EH (cell line): ENCODE measurements at places on chromosomes 12 and 14.
A peak's percentile ranks its signal among the peaks of the same experiment; 100 is the strongest.

DNA sequence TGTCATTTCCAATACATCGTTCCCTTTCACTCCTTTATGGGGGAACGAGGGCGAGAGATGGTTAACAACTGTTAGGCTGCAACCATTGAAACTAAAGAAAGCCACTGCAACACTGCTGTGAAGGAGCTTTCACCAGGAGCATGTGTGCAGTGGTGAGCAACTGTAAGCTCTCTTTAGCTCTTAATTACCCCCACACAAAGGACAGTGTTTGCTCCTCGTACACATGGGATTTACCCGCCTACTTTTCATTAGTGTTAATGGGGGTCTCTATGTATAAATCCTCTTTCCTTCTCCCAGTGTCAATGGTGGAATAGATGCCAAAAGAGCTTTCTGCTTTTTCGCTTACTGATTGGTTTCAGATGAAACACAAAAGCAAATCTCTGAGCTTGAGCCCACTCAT, 343.1 kb downstream of the FLRT2 start:
- DNase-seq: no peak

DNA sequence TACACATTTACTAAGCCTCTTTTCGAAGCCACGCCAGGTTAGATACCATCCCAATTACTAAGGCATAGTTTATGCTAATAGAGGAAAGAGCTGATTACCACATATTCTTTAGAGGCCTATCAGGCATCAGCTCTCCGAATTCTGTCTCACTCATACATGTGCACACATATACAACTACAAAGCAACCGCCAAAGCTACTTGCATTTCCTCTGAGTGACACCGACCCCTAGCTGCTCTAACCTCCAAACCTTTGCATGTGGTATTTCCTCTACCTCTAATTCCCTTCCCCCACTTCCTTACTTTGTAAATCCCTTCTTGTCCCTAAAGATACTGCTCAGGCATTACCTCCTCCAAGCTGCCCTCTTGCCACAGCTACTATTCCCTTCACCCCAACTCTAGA, 107.2 kb downstream of the DUSP6 start:
- DNase-seq: peak; percentile 53

DNA sequence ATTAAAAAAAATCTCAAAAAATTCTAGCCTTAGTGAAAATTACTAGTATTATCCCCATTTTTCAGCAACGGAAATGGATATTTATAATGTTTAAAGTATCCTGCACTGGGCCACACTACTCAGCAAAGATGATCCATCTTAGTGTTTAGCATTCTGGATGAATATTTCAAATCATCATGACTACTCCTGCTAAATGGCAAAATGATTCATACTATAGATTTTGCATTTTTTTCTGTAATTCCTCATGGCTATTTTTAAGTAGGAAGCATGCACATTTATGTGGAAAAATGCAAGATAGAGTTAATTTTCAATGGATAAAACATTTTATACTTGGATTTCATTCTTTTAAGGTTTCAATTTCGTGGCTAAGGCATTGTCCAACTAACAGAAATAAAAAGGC, 59.6 kb downstream of the LRFN5 start:
- DNase-seq: no peak

GRCh38 chr14:96191353-96191752, 13.3 kb upstream of the BDKRB2 start:
- no peak for DNase-seq

- no peak for DNase-seq
Measured at GRCh38 chr12:118986050-118986449, 4.7 kb downstream of the SRRM4 start.

GRCh38 chr12:75660805-75661404, 149.5 kb upstream of the KRR1 start:
- peak; percentile 41 for DNase-seq

DNA sequence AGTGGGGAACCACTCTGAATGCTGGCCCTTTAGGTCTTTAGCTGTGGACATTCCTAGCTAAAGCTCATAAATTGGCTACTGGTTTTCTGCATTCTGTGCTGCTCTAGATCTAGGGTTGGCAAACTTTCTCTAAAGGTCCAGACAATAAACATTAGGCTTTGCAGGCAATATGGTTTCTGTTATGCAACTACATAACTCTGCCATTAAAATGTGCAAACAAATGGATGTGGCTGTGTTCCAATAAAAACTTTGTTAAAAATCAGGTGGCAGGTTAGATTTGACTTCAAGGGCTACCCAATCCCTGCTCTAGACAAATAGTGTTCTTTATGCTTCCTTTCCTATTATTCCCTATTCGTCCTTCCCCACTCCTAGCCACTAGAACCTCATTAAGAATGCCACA, 6.8 kb upstream of the LRRC9 start:
- DNase-seq: no peak

- DNase-seq: no peak
Measured at GRCh38 chr14:73800970-73801515, 50.6 kb upstream of the PTGR2 start.

DNA sequence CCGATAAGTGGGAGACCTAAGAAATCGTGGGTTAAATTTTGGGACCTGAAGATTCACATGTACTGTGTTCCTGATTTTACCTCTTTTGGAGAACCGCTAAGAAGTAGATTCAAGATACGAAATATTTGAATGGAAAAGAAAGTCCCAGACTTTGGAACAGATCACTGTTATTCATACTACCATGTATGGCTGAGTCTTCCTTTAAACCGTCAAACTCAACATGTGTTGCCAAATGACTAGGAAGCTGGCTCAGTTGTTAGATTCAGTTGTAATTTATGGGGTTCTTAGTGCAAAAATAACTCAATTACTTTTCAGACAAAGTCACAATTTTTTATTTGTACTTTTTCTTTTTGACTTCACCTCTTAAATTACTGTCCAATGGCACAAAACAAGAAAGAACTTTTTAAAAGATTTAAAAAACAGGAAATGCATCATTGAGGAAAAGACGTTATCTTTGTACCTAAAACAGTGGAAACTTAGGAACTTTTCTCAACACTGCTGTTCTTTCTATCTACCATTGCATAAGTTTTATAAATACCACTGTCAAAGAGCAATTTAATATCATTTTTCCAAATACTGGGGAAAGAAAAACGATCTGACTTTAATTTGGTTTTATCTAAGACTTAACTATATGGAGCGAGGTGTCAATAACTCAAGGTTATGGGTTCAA, 15.7 kb downstream of the RERG start:
- DNase-seq: no peak

DNA sequence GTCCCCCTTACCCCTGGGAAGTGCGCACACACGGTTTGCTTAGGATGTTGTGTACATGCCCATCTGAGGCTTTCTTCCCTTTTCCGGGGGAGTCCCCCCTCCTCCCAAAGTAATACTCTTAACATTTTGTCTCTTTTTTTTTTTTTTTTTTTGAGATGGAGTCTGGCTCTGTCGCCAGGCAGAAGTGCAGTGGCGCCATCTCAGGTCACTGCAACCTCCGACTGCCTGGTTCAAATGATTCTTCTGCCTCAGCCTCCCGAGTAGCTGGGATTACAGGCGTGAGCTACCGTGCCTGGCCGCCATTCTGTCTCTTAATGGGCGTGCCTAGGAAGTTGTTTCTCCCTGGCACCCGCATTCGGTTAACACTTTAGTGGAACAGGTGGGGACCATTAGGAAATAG, 4.5 kb upstream of the GMFB start:
- no peak for DNase-seq
